ENCODE measurements at places on chromosomes 16 and 17. TPM values are rescaled to one million over a fixed set of nuclear protein-coding genes. Genes with fewer than 3 reads are reported as not detected.

DNA sequence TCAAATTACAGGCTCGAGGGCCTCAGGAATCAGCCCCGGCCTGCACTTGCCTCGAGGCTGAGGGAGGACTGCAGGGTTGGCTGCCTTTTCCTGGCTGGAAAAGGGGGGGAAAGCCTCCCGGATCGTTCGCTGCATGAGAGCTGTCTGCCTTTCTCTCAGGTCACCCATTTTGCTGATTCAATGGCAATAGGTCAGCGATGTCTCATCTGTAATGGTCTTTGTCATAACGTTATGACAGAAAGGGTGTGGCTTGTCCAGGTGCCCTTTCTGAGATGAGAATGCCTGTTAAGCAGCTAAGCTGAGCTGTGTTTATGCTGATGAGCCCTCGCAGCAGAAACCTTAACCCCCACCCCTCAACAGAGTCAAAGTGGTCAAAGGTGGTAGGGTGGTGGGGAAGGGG, 81.8 kb downstream of the AKAP1 start:
- no peak for DNase-seq

GRCh38 chr16:54847207-54847606, 83.5 kb upstream of the IRX5 start:
- DNase-seq = no peak

- DNase-seq = no peak
Observed at GRCh38 chr17:20154286-20155000, 145.3 kb downstream of the SPECC1 start.

GRCh38 chr17:1565877-1566276, 3.3 kb upstream of the PITPNA start:
- no peak for DNase-seq

C16orf54 gene
- total RNA-seq = not detected

DNA sequence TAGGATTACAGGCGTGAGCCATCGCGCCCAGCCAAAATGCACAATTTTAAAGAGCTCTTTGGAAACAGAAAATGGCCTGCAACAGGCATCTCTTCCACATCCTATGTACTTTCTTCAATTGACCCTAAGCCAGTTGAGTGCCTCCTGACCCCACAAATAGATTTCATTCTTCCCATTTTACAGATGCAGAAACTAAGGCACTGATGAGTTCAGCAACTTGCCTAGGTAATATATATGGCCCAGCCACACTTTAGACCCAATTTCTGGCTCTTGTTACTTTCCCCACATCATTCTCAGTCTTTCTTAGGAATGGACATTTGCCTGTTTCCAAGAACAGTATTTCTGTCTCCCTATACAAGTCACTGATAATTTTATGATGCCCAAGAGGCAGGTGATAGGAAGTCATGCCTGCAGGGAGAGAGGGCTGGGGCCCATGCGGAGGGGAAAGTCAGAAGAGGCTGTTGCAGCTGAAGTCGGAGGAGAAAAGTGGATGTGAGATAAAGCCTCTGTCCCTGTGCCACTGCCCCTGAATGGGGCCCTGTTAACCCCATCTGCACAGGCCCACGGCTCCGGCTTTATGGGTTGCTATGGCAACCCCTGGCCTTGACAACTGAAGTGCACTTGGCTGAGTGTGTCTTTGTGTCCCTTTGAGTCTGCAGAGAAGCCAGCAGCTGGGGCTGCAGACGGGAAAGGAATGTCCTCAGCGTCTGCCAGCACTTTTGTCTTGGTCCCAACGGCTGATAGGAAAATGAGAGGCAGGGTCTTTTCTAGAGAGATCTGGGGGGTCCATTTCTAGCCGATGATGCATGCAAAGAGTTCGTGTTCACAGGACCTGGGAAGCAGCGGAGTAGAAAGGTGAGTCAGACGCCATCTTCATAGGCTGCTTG, 45.9 kb downstream of the ABAT start:
- DNase-seq = peak; percentile 18

DNA sequence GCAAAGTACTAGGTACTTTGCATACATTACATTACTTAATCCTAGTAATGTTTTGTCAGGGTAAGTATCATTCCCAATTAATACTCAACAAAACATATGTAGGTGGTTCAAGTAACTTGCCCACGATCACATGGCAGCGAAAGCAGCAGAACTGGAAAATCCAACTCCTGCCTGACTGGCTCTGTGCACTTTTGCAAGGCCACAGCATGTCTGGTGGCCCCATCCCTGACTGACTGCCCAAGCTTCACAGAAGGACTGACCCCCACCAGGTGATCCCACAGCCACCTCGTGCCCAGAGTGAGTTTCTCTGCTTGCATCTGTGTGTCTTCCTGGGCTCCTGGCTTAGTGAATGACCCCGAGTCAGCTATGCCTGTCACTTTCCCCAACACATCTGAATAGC, 11.4 kb downstream of the CNP start:
- no peak for DNase-seq

- no peak for DNase-seq
Observed at GRCh38 chr16:66562986-66563385, 3.3 kb upstream of the CMTM1 start.

SLFN13 gene
- total RNA-seq = 9.1 TPM

DNA sequence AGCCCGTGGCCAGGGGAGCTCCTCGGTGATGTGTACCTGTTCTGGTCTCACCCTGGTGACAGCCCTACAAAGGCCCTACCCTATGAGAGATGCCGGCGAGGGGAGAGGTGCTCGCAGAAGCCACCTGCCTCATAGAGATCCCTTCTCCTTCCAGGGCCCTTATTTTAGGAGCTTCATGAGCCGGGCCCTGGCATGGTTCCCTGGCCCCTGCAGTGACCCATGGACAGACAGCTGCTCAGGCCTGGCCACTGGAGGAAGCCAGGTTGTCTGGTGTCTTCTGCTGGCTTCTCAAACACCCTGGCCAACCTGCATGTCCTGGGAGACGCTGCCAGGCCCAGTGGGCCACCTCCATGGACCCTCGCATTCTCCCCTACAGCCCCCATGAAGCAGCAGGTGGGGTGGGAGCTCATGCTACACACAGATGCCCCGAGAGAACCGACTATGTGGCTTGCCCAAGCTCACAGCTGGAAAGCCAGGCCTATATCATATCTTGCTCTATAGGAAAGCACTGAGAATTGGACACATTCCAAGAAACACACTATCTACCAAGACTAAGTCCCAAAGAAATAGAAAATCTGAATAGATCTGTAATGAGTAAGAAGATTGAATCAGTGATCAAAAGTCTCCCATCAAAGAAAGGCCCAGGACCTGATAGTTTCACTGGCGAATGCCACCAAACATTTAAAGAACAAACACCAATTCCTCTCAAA, 7.2 kb upstream of the AATK start:
- DNase-seq = no peak

DNA sequence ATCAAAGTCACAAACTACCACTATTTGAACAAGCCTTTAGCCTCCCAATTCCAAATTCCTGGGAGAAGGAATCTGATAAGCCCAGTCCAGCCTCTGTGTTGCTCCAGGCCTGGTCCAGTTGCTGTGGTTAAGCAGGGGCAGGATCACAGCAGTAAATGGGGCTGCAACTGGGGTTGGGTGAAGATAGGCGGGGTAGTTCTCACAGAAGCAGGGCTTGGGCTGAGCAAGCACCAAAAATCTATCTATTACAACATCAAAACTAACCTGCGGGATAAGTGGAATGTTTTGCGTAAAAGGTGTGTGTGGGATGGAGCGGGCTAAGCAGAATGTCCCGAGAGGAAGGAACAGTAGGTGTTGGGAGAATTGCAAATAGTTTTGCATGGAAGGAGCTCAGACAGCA, 23.0 kb upstream of the RNF135 start:
- DNase-seq = no peak

DNA sequence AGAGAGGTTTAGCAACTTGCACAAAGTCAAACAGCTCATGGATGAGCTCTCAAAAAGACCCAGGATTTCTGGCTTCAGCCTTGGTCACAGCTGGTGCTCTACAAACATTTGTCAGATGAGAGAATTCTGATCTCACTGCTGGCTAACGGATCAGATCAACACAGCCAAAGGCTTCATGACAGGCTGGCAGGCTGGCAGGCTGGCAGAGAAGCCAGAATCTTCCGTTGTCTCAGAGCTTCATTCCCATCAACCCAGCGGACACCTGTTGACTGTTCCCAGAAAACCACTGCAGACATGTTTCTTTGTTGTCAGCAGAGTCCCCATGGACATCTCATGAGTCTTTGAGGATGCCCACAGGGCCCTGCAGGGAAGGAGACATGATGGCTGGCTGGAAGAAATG, 303.8 kb upstream of the ASIC2 start:
- DNase-seq = no peak

GRIN2A gene
- 0.03 TPM for total RNA-seq

- DNase-seq = no peak
Observed at GRCh38 chr17:14792746-14793145, 472.4 kb downstream of the PMP22 start.

DNA sequence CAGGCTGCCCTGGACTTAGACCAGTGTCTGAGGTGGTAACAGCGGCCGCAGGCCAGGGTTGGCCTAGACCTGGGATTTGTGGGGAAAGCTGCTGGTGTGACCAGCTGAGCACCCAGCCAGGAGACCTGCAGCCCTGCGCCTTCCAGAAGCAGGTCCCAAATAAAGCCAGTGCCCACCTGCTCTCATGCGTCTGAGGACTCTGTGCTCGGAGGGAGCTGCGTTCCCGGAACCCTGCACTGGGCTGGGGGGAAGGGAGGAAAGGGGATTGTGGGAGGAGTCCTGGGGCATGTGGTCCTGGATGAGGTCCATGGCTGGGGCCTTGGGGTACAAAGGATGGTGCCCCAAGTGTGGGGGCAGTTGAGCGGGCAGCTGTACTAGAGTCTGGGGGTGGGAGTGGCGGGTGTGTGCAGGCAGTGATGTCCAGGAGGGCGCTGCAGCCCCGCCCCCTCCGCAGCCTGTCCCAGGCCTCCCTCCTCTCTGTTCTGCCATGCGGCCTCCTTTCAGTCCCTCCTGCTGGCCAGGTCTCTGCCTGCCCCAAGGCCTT, 1.8 kb upstream of the NECAB2 start:
- no peak for DNase-seq

DNA sequence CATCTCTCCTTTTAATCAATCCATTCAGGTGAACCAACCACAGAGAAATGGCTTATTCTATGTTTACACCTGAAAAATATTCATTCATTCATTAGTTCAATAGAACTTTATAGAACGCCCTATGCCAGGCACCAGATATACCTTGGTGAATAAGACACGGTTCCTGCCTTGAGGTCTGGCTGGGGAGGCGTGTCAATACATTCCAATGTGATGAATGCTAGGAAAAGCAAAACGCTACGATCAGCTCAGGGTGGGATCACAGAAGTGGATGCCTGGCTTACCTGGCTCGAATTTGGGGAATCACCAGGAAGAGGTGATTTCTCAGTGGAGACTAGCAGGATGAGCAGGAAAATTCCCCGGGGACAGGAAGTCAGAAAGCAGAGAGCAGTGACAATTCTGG, 17.5 kb upstream of the WFIKKN2 start:
- no peak for DNase-seq

ASPHD1 gene
- 3.0 TPM for total RNA-seq

DNA sequence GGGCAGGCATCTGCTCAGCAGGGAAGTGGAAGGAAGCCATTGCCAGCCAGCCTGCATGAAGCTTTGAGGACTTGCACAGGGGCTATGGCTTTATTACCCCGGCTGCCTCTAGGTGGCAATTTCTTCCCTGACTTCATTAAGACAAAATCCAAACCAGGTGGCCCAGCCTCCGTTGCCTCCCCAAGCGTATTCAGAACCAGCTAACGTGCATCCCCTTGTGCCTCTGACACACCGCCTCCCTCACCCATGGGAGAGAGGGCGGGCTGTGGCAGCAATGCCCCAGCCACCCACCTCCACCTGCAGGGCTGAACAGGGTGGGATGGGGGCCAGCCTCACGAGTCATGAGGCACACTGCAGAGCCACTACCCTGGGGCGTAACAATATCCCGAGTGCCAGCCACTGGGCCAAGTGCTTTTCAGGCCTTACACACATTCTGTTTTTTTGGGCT, 6.8 kb downstream of the KIFC3 start:
- DNase-seq = peak; percentile 54

- DNase-seq = no peak
Observed at GRCh38 chr16:77450790-77451487, 16.1 kb upstream of the ADAMTS18 start.

DNA sequence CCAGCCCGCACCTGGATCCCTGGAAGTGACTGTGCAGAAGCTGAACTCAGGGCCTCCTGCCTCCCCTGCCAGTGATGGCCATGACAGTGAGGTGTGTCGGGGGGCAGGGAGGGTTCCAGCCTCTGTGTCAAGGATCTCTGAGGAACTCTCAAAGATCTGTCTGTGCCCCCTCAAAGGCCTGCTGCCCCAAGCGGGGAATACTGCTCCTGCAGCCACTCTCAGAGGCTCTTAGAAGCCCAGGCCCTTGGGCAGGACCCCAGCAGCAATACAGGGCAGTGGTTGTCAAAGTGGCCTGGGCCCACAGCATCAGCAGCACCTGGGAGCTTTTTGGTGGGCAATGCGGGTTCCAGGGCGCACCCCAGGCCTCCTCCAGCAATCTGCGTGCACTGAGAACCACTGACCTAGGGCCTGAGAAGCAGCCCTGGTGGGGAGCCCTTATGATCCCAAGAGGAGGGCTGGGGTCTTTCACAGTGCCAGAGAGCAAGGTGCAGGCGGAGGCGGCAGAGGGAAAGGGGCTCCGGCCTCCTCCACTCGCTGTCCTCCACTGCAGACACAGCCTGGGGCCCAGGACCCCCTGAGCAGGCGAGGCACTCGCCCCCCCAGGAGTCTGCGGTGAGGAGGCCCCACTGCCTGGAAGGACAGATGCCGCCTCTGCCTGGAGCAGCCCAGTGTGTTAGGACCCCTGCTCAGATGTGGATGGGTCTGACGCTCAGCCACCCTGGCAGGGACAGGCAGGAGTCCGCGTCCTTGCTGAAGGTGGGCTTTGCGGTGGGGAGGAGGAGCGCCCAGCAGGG, 42.1 kb downstream of the ENGASE start:
- no peak for DNase-seq

- DNase-seq = no peak
Observed at GRCh38 chr17:78408476-78409050, 30.1 kb downstream of the PGS1 start.

- DNase-seq = peak; percentile 17
Observed at GRCh38 chr16:23013484-23013883, 135.8 kb downstream of the USP31 start.

VMO1 gene
- total RNA-seq = 2.9 TPM

DNA sequence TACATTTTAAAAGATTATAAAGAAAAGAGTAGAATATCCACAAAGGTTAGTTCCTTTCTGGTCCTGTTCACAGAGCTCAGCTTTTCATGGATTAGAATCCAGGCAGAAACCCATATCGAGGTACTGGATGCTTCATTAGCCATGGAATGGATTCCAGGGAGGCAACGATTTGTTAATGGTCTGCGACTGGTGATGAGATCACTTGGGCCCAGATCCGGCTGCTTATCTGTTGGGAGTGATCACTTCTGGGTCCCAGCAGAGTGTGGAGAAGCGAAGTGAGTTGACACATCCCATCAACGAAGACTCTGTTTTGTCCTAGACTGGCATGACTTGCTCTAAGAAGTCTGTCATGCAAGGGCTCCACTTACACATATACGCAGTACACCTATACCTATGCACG, 165.8 kb downstream of the MAF start:
- DNase-seq = no peak

Measured in endothelial cell (in vitro differentiated cells).